ENCODE measurements at places on chromosomes 6 and 20.

DNA sequence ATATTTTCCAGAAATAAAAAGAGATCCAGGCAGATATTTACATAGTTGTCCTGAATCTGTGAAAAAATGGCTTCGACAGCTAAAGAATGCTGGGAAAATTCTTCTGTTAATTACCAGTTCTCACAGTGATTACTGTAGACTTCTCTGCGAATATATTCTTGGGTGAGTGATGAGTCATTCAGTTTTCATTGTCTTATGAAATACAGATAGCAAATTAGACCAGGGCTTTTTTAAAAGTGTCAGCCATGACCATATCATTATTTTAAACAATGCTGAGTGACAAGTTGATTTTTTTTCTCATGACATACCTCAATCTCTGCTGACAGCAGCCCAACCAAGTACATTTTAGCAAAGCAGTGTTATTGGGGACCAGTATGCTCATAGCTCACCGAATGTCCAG is 32.8 kb downstream of the TSPYL4 start:
- DNase-seq = peak; percentile 26

GRCh38 chr20:59743767-59744485 is 139.6 kb downstream of the PHACTR3 start:
- DNase-seq = peak; percentile 44

DNA sequence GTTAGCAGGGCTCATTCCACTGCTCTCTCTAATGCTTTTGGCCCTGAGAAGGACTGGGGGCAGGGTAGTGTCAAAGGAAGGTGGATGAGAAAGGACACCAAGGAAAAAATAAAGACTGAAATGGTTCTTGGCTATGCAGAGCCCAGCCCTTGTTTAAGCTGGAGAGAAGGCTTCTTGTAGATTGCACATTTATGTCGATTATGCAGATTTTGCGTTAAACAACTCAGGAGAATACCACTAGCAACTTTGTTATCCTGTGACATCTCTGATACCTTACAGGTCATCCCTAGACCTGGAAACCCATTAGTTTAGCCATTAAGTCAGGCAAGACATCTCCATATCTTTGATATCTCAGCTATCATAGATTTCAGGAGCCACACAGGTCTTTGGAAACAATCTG is 11.1 kb upstream of the IL17F start:
- no peak for DNase-seq

GRCh38 chr6:149924933-149925252 is 2.0 kb upstream of the RAET1G start:
- DNase-seq = no peak

- no peak for DNase-seq
Measured at GRCh38 chr20:44552050-44552449, 30.2 kb upstream of the SERINC3 start.

- no peak for DNase-seq
Measured at GRCh38 chr6:11563793-11564192, 26.2 kb downstream of the TMEM170B start.

DNA sequence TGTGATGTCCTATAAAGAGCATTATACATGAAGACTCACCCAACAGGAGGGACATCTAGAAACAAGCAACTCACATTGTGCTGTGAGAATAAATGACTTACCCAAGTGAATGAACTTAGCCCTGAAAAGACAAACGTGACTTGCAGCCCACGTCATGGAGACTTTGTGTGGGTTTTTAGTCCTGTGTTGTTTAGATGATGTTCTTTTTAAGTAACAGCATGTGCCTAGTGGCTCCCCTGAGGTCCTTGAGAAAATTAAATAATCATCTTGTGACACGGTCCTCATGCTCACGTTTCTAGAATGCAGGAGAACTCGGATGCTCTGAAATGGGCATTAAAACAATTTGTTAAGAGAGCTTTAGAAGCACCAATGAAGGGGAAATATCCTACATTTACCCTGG is 165.1 kb downstream of the SASH1 start:
- no peak for DNase-seq

DNA sequence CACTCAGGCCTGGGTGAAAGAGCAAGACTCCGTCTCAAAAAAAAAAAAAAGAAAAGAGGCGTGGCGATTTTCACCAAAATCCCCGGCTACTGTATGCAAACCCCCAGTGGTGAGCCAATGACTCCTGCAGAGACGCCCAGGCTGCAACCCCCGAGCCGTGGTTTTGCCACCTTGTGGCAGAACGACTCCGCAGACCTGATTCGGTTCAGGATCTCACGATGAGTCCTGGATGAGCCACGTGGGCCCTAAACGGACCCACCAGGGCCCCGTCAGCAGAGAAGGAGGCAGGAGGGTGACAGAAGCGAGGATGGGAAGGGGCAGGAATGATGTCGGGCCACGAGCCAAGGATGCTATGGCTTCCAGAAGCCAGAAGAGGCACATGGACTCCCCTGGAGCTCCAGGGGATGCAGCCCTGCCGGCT is 42.5 kb downstream of the SLC2A4RG start:
- no peak for DNase-seq

- DNase-seq = no peak
Measured at GRCh38 chr6:6969761-6970223, 138.0 kb upstream of the RREB1 start.

Data from GM03348 (cell line).